Activated naive CD4-positive, alpha-beta T cell treated with anti-CD3 and anti-CD28 coated beads for 36 hours (primary cell): ENCODE measurements at places on chromosomes 5 and 9. TPM values are rescaled to one million over a fixed set of nuclear protein-coding genes. Genes with fewer than 3 reads are reported as not detected.

DNA sequence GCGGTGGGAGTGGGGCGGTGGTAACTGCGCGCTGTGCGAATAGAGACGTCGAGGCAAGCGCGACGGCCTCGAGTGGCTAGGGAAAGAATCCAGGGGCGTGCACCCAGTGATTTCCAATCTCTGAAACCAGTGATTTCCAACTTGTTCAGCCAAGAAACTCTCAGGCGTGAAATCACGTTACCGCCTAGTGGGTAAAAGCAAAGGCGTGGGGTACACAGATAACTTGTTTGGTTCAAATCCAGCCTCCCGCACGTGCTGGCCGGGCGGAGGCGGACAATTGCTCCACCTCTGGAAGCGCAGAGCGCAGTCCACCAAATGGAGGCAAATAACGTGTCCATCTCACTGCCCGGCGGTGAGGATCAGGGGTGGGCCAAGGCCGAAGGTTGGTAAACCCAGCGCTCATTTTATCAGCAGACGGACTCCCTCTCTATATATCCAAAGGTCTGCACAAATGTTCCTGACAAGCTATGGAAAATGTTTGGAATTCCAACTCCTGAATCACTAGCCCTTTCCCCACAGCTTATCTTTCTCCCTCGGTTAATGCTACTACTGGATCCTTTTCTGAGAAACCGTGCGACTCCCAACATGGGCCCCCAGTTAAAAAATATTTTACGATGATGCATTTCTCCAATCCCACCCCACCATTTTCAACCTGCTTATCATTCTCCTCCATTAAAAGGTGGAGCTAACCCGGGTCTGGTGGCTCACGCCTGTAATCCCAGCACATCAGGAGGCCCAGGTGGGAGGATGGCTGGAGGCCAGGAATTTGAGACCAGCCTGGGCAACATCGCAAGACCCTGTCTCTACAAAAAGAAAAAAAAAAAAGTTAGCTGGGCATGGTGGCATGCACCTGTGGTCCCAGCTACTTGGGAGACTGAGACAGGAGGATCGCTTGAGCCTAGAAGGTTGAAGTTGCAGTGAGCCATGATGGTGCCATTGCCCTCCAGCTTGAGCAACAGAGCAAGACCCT, 950 bp upstream of the FNBP1 start:
- DNase-seq = no peak

DNA sequence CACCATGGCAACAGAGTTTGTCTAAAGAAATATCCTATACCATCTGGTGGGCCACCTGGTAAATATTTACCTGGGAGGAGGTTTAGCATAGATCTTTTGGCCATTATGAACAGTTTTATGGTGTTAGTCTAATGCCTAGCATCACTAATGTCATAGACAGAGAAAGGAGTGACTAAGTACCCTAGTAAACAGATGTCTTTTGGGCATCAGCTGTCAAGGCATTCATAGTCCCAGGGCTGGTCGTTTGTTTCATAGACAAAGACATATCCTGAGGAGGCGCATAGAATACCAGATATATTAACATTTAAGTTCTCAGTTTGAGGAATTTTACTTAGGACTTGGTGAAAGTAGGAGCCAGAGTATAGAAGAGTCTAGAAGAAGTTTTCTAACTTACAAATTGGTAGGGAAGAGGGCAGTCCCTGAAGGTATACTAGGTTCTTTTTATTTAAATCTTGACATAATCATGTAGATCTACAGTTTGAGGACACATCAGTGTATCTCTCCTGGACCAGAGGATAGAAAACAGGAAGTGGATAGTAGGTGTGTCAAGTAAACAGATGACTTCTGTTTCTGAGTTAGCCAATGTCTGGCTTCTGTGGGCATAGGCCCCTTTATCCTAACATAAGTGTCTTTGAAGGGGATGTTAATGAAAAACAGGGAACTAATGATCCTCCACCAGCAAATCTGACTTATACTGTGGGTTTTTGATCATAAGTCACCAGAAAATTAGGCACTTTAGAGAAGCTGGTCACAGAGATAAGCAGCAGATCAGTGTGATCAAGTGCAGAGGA, 105.0 kb upstream of the PRSS3 start:
- DNase-seq = no peak

GRCh38 chr9:6598249-6598725, 47.2 kb downstream of the GLDC start:
- peak; percentile 64 for DNase-seq

DNA sequence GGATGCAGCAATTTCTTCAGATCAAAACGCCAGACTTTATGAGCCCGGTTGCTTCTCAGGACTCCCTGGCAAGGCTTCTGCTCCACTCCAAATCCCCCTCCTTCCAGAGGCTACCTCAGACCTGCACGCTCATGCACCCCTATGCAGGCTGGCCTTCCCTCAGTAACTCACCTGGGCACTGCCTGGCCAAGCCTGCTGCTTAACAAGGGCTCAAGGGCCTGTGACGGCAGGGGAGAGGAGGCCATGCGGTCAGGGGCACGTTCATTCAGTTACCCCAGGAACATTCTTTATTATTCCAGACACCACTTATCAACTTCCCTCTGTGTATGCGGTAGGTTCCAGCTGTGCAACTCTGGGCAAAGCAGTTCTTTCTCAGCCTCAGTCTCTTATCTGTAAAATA, 79.6 kb downstream of the HRH2 start:
- DNase-seq = no peak

CCDC192 gene
- total RNA-seq = not detected

CCDC180 gene
- 2.0 TPM for total RNA-seq

- DNase-seq = no peak
These were observed 723.7 kb upstream of the ARRDC3 start for GRCh38 chr5:92106808-92107207.

NTNG2 gene
- 0.76 TPM for total RNA-seq

GABRA6 gene
- not detected for total RNA-seq

DNA sequence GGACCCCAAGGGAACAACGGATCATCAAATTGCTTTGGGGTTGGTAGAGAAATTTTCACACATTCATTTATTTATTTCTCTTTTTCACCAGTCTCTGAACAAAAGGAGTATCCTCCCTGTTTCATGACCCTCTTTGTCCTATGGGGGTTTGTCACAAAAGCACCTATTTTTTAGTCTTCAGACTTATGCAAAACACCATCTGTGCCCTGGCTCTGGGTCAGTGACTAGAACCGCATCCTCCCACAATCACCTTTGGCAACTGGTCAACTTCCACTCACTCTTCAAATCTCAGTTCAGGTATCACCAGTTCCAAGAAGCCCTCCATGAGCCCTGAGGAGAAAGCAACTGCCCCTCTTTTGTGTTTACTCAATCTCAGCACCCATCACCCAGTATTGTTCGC, 395.7 kb downstream of the CDK5RAP2 start:
- DNase-seq = no peak

GRCh38 chr5:87121304-87122150, 146.2 kb upstream of the RASA1 start:
- DNase-seq = peak; percentile 58

DNA sequence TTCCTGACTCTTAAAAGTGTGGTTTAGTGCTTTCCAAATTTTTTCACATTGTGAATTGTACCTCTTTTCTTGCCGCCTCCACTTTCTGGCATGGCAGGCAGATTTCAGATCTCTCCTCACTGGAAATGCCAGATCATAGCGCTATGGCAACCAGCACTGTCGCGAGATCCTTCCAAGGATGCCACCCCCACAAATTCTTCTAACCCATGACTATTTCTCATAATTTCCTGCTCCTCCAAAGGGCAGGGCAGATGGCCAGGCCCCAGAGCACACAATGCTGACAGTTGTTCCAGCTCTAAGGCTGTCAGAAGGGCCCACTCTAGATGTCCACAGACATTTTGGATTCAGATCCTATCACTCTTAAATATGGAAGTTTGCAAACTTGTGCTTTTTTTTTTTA, 446.2 kb upstream of the RIOK2 start:
- DNase-seq = no peak

DNA sequence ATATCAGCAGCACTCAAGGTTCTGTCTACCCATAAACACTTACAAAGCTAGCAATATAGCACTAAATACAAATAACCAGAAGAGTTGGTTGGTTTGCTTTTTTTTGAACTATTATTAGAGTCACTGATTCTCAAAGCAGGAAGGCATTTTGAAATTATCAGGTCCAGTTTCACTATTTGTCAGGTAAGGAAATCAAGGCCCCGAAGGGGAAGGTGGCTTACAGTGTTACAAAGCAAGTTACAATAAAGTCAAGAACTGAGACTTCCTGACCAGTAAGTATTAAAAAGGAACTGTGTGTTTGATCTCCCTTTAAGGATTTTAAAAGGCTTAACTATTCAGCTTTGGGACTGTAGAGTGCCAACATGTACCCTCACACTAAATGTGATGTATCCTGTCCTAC, 10.8 kb downstream of the C5orf15 start:
- DNase-seq = peak; percentile 39

GRCh38 chr9:114787214-114787613, 18.6 kb downstream of the TNFSF15 start:
- DNase-seq = no peak

IL13 gene
- total RNA-seq = 0.24 TPM

DNA sequence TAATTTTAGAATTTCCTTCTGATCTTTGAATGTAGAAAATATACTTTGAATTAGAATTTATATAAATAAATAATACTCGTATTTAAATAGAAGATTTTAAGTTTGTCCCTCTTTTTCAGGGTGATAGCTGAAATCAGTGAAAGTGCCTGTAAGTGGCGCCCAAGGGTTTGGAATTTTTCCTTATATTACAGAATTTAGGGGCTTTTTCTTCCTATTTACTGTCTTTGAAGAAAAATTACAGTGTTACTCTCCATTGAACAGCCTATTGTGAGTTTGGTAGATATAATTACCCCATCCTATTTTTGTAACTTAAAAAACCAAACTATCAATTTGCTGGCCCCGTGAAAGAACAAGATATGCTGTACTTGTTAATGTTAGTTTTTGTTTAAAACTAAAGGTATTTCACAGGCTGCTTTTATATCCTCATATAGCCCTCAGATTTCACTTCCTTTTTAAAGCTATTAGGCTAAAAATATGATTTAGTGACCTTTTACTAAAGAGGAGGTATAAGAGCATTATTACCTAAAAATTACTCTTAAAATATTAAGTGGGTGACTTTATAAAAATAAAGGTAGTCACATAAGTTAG, 3.2 kb downstream of the MAP3K1 start:
- DNase-seq = peak; percentile 22

DNA sequence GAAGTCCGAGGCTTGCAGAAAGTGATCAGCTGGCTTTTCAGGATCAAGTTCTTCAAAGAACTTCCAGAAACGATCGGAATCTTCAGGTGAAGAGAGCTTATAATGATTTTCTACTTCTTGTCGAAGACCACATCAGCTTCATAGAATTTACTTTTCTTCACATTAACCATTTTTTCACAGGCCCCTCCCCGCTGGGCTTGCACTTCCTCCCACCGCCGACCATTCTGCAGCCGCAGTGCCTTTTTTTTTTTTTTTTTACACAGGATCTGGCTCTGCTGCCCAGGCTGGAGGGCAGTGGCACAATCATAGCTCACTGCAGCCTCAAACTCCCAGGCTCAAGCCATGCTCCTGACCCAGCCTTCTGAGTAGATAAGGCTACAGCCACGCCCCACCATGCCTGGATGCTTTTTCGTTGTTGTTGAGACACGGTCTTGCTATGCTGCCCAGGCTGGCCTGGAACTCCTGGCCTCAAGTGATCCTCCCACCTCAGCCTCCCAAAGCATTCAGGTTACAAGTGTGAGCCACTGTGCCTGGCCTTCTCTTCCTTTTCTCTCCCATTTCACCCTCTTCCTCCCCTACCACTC, 15.3 kb upstream of the RNF130 start:
- no peak for DNase-seq

DNA sequence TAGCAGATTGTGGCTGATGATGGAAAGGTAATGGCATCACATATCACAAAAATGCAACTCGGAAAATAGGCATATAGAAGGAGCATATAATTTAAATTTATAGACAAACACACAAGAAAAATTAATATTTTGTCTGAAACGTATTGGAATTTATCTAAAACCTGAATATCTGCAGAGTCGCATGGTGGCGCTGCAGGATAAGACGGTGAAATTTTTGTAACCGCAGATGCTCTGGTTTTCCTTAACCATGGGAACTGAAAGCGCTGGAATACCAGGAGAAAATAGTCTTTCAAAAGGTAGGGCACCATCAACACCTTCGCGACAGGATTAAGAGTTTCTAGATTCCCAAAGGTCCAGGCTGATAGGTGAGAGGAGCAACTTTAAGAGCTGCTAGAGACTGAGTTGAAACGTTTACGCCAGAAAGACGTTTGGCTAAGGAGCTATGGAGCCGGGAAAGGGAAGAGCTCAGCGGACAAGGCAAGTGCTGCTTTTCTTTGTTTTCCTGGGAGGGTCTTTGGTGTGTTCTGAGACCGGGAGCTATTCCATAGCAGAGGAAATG, 11.0 kb upstream of the PCDHB15 start:
- no peak for DNase-seq

- DNase-seq = no peak
These were observed 90.8 kb downstream of the HACD4 start for GRCh38 chr9:20940447-20941173.

ORM1 gene
- total RNA-seq = not detected

GRCh38 chr9:6552498-6553121, 92.9 kb downstream of the GLDC start:
- no peak for DNase-seq

- DNase-seq = no peak
These were observed 169.9 kb downstream of the EFNA5 start for GRCh38 chr5:107500840-107501239.

GRCh38 chr5:67377631-67378030, 181.0 kb upstream of the CD180 start:
- DNase-seq = no peak

DNA sequence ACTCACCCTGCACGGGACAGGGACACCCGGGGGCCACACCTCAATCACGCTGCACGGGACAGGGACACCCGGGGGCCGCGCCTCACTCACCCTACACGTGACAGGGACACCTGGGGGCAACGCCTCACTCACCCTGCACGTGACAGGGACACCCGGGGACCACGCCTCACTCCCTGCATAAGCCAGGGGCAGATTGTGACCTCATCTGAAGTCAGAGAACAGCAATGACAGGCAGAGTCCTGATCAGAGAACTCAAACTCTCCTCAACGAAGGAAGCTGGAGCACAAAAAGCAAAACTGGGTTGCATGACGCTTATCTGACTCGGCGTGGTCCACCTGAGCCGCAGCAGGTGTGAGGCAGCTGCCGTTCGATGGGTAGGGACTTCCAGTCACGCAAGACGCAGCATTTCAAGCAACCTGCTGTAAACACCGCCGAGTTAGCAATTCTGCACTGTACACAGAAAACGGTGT, 3.2 kb downstream of the TERT start:
- no peak for DNase-seq

DNA sequence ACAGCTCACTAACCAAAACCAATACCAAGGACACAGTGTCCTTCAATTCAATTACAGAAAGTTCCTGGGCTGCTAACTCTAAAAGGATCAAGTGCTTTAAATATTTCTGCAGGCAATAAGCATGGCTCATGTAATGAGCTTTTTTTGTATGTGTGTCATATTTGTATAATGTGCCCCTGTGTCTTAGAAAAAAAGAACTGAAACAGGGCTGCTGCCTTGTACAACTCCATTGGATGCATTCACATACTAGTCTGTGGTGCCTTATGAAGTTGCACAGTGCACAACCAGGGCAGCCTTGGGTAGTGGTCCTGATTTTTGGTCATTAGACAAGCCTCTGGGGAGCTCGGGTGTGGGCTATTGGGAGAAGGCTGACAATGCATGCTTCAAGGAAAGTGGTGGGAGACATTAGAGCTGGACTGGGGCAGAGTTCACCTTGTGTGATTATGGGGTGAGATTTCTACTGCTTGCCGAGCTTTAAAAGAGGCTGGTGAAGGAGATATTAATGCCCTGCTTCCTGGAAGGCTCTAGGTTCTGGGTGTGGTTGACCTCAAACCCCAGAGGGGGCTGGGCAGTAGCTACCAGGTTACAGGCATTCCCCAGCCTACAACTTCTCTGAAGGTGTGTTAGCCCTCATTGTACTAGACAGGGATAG, 3.6 kb upstream of the CPEB4 start:
- peak; percentile 53 for DNase-seq
